ENCODE measurements at places on chromosomes 11 and 22.

DNA sequence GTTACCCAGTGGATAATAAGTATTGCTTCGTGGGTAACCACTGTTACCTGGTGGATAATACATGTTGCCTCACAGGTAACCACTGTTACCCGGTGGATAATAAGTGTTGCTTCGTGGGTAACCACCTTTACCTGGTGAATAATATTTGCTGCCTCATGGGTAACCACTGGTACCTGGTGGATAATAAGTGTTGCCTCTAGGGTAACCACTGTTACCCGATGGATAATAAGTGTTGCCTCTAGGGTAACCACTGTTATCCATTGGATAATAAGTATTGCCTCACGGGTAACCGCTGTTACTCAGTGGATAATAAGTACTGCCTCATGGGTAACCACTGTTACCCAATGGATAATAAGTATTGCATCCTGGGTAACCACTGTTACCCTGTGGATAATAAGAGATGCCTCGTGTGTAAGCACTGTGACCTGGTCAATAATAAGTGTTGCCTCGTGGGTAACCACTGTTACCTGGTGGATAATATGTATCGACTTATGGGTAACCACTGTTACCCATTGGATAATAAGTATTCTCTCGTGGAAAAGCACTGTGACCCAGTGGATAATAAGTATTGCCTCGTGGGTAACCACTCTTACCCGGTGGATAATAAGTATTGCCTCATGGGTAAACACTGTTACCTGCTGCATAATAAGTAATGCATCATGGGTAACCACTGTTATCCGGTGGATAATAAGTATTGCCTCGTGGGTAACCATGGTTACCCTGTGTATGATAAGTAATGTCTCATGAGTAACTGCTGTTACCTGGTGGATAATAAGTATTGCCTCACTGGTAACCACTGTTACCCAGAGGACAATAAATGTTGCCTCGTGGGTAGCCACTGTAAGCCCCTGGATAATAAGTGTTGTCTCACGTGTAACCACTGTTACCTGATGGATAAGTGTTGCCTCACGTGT lies 20.1 kb upstream of the NXPE4 start:
- DNase-seq, result no peak

DNA sequence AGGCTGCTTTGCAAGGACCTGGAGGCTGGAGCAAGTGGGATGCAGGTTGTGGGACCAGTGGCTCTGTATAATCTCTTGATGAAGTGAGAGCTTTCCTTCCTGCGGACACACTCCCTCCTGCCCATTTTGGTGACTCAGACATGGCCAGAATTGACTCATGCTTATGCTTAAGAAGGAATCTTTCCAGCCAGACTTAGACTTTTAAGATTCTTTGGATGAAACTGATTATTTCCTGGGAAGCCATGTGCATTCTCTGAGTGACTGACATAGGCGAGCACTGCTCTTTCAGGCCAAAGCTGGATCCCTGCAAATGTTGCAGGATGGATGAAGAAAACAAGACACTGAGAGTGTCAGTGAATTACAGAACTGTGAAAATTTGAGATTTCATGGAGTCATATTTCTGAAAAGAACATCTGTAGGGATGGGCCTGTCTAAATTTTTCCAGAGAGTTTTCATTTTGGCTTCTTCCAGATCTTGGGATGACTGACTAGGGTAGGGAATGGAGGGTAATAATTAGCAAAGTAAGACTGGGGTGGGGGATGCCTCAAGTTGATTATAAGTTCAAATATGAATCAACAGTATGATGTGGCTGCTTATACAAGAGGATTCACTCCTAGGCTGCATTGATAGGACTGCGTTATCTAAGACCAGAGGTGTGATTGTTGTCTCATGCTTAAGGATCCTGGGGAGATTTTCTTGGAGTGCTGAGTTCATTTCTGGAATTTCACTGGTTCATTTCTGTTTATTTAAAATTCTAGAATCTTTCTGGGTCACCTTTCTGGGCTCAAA lies 195.8 kb downstream of the HIPK3 start:
- DNase-seq, result peak; percentile 91

- DNase-seq, result no peak
Observed at GRCh38 chr22:45200230-45200629, 36.5 kb downstream of the NUP50 start.

DNA sequence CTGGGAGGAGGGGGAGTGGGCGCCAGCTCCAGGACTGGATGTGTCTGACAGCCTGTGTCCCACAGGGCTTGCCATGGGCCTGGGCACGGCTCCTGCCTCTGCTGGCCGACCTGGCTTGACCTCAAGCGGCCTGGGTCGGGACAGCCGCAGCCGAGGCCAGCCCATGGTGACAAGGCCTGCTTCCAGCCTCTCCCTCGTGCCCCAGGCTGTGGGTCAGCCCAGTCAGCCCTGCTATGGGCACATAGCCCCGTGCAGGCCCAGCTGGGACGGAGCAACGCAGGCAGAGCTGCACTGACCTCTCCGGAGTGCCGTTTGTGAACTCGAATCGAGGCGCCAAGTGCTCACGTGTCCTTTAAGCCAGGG lies 17.9 kb downstream of the OSBPL5 start:
- DNase-seq, result peak; percentile 31

GRCh38 chr11:130404727-130405126 lies 23.7 kb downstream of the ADAMTS8 start:
- no peak for DNase-seq

DNA sequence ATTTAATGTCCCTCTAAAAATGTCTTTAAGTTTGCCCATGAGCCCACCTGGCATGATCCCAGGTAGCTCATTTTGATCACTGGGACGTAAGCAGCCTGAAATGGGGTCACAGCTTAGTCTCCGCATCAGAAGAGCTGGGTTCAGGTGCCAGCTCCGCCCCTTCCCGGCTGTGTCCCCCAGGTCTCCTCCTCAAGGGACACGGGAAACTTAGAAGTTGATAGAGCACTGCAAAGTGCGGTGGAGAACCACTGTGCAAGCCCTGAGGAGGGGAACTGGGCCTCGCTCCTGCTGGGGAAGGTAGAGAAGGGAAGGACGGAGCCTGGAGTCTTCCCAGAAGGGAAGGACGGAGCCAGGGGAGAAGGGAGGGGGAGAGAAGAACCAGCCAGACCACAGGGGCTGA lies 7.7 kb downstream of the TOM1 start:
- no peak for DNase-seq

GRCh38 chr11:110298301-110298765 lies 1.9 kb upstream of the RDX start:
- DNase-seq, result no peak

DNA sequence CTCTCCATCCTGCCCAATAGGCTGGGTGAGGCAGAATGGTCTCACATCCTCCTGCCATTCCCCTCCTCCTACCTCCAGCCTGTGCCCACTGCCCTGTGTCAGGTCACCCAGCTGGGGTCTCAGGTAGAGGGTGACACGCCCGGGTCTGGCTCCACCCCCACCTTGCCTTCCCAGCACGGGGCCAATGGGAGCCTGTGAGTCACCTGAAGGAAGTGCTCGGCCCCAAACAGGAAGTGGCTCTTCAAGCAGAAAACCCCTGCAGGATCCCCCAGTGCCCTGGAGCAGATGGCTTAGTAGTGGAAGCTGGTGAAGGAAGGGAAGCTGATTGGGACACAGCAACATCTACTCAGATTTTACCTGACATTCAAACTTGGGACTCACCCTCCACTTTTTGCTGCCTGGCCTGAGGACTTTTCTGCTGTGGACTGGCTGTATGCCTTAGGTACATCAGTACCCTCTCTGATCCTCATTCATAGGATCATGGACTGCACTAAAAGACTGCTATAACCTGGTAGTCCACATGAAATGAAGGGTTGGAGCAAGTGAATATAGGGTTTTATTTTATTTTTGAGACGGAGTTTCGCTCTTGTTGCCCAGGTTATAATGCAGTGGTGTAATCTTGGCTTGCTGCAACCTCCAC lies 33.4 kb downstream of the GDPD5 start:
- DNase-seq, result no peak

DNA sequence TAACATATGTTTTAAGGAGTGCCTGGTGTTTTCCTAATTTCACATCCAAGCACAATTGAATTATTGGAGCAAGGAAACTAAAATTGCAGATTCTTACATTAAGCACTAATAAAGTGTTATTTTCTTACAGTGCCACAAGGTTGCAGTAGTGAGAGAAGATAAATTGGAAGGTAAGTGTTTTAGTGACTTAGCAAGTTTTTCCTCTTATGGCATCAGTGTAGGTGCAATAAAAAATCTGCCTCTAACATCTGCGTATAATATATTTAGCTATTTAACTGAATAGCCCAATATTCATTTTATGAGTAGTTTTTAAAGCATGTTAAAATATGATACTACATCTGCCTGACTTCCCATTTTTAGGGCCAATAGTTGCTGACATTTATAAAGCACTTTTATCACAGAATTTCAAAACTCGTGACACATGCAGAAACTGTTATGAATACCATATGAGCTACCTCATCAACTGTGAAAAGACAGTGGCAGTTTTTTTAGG lies 19.0 kb downstream of the POLD3 start:
- DNase-seq, result peak; percentile 95

GRCh38 chr11:554428-555226 lies 5.9 kb downstream of the LMNTD2 start:
- no peak for DNase-seq

- no peak for DNase-seq
Observed at GRCh38 chr11:15236559-15236958, 121.8 kb downstream of the INSC start.

GRCh38 chr22:36760786-36761185 lies 15.1 kb downstream of the IFT27 start:
- DNase-seq, result no peak

GRCh38 chr11:69089258-69089657 lies 40.5 kb downstream of the TPCN2 start:
- DNase-seq, result peak; percentile 82

GRCh38 chr11:2699185-2699530 lies 636 bp downstream of the KCNQ1OT1 start:
- no peak for DNase-seq

GRCh38 chr11:19345848-19346681 lies 105.3 kb upstream of the E2F8 start:
- no peak for DNase-seq

GRCh38 chr11:120186456-120186773 lies 24.4 kb upstream of the OAF start:
- DNase-seq, result no peak

GRCh38 chr11:8527939-8528338 lies 66.1 kb downstream of the STK33 start:
- no peak for DNase-seq

- DNase-seq, result peak; percentile 33
Observed at GRCh38 chr11:119699227-119699626, 29.8 kb downstream of the NECTIN1 start.

DNA sequence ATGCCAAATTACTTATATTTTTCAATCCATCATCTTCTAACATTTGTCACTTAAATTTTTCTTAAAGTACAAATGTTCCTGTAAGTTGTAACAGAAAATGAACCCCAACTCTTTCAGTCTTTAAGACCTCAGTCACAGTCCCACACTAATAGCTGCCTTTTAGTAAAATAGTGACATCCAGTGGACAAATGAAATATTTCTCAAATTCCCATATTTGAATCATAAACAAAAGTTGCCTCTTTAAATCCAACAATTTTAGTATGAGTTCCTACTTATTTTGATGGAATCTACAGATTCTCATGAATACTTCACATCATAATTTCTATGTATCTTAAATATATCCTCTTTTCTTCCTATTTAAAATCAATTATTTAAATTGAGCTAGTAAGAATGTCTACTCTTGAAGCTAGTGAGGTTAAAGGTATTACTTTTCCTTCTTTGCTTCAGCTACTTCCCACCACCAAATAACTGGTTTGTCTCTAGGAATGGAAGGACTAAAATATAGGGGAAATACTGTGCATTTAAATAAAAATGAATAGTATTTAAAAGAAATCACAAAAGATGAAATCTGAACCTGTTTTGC lies 9.2 kb downstream of the LIN7C start:
- DNase-seq, result peak; percentile 30

DNA sequence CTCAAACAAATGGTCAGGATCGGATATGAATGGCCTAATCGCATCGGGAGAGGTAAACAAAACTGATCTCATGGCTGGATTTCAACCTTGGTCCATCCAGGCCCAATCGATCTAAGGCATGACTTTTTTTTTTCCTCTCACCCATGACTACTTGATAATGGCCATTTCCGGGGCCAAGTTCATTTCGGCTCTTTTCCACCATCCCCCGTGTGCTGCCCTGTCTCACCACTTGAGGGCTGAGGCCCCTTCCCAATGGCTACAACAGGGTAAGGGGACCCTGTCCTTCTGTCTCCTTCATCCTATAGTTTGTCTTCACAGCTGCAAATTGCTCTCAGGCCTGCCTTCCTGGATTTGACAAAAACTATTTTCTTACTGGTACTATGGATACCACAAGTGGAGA lies 26.7 kb downstream of the GRAP2 start:
- DNase-seq, result no peak

DNA sequence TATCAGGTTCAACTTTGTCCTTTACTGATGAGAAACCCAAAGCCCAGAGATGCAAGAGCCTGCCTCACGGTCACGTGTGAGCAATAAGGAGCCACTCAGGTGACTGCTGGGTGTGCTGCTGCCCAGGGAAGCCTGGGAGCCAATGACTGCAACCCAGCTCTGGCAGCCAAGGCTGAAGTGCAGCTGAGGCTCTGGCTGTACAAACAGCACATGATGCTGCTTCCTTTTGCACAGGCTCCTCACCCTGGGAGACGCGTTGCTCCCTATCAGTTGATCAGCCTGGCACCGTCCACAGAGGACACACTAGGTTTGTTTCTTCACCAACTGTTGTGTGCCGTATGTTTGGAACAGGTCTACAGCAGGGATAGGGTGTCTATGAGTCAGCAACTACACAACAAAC lies 168.7 kb downstream of the EFCAB6 start:
- DNase-seq, result no peak

DNA sequence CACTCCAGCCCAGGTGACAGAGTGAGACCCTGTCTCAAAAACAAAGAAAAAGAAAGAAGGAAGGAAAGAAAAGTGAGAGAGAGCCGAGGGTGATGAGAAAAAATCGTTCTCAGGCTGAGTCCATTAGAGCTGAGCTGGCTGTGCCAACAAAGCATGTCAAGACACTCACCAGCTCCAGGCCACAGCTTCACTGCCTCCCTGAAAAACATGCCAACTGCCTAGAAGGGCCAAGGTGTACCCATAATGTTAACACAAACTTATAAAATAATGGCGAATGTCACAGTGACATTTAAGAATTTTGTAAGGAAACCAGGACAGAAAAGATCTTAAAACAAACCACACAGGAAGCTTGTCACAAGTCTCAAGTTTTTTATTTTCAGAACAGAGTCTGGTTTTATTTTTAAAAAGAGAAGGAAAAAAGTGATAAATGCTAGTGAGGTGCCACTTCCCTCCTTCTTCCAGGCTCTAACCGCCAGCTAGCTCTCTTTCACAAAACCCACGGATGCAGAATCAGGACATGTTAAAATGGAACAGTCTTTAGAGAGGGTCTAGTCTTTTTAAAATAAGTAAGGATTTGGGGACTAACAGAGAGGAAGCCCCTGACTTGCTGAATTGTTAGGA lies 5.1 kb downstream of the TMEM121B start:
- no peak for DNase-seq
